ENCODE measurements at places on chromosomes 5 and 9.

- DNase-seq, result no peak
Observed at GRCh38 chr5:67908126-67908765, 307.3 kb upstream of the PIK3R1 start.

DNA sequence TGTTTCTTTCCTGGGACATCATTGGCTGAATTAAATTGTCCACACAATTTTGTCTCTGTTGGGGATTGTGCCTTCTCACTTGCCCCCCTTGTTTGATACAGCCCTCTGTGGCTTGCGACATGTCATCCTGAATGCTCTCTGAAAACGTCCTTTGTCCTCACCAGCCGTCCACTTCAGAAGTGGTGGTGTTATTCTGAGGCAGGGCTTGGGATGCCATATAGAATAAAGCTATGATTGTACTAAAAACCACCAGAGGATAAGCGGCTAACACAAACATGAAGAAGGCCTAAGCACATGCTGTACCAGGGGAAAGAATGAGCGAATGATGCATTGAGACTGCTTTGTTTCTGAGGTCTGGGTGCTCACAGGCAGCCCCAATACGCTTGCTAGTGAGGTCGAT, 3.5 kb upstream of the SNX30 start:
- no peak for DNase-seq

DNA sequence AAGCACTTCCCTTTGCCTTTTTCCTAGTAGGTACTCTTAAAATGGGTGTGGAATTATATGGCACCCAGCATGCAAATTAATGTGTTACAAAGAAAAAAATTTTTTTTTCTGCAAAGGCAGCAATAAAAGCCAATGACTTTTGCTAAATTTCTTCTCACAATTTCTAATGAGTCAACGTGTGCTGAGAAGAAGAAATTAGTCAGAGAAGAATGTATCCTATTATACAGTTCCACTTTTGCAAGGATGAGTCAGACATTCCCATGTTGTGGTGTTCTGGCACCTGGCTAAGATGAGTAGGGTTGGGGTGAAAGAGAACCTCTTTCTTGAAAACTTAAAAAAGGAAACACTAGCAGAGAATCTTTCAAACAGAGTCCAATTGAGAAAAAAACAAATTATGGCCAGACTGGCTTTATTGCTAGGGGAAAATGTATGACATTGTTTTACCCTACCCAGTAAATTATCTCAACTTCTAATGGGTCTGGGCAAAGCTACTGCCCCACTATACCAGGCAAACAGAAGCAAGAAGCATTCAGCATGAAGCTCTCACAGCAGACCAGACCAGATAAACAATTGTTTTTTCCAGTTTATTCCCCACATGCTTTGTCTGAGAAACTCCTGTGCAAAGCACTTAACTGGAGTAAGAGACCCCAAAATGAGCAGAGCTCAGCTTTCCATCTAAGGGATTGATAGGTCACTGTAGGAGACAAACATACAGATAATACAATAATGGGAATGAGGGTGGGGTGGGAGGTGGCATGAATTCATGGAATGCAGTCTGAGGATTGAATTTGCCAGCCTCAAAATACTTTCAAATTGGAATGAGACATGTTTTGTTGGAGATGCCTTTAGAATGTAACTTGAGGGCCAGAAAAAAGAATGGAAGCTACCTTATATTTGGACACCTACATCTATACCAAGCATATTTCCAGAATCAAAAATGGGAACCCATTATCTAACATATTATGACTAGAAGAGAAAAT, 220.8 kb upstream of the RFX3 start:
- DNase-seq, result no peak

DNA sequence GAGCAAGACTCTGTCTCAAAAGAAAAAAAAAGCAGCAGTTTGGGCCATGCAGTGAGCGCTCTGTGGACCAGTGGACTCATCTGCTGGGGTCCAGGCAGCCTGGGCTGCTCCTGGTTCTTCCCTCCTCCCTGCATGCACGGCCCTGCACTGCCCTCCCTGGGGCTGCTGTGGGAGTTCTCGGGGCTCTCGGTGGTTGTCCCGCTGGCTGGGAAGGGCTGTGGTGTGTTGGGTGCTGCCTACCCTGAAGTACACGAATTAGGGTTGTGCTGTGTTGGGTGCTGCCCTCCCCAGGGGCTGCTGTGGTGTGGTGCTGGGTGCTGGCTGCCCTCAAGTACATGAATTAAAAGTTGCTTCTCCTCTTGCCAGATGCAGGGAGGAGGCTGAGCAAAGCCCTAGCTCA, 18.3 kb upstream of the CLPTM1L start:
- no peak for DNase-seq

DNA sequence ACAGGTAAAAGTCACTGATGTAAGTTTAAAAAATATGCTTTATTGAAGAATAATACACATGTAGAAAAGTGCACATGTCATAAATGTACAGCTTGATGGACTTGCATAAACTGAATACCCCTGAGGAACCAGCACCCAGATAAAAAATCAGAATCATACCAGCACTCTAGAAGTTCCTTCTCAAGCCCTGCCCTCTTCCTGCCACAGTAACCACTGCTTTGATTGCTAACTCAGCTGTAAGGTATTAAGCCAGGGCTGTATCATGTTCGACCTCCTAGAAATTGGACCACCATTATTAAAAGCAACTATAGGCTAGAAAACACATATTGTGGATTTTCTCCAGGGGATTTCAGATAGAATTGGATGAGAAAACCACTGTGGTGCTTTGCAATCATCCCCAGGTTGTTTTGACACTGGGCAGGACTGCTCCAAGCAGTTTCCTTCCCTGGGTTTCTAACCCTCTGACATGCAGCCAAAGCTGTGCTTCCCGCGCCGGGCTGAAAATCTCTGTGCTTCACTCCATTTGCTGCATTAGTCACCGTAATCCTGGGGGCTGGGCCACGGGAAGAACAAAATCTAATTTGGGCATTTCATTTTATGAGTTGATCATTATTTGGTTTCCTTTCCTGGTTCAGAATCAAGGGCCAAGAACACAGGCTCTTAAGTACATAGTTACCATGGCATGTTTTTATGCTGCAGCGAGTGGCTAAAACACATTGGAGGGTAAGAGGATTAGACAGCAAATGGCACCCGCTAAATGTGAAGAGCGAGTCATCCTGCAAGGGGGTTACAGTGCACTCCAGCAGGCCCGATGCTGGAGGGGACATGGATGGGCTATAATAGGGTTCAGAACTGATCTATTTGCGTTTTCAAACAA, 139.4 kb upstream of the IL12B start:
- DNase-seq, result peak; percentile 21

DNA sequence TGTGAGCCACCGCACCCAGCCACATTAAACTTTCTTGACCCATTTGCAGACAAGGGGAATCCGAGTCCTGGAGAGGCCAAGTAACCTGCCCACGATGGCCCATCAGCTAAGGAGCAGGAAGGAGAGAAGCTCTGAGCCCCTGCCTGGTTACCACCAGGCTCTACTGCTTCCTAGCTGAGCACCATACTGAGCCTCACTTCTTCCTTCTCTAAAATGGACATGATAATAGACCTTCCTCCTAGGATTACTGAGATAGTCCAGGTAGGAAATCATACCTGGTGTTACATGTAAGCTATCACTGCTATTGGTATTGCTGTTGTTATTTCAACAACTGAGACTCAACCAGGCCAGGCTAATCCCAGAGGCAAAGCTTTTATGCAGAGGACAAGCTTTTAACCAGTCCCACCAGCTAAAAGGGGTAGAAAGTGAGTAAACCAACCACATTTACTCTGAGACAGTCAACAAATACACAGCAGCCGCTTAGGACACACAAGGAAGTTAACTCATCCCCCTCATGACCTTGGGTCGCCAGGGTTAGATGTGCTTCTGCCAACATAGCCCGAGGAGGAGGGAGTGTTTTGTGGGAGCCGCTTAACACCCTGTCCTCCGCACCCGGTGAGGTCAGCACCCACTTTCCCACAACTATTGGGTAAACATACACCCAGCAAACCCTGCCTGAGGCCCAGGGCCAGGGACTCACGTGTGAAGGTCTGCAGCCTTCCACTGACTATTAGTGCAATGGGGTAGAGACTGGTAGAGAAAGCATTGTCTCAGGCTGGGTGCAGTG, 20.6 kb upstream of the PTGES start:
- DNase-seq, result no peak

GRCh38 chr9:101398930-101399642, 435 bp downstream of the ZNF189 start:
- no peak for DNase-seq

- peak; percentile 46 for DNase-seq
Observed at GRCh38 chr9:136231478-136232297, 13.9 kb downstream of the QSOX2 start.

DNA sequence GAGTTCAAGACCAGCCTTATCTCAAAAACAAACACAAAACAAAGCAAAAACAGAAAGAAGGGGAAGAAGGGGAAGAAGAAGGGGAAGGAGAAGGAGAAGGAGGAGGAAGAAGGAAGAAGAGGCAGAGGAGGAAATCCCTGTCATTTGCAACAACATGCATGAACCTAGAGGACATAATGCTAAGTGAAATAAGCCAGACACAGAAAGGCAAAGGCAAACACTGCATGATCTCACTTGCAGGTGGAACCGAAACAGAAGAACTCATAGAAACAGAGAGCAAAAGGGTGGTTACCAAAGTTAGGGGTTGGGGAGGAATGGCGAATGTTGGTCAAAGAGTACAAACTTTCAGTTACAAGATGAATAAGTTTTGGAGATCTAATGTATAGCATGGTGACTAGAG, 135.4 kb downstream of the UGCG start:
- DNase-seq, result no peak

DNA sequence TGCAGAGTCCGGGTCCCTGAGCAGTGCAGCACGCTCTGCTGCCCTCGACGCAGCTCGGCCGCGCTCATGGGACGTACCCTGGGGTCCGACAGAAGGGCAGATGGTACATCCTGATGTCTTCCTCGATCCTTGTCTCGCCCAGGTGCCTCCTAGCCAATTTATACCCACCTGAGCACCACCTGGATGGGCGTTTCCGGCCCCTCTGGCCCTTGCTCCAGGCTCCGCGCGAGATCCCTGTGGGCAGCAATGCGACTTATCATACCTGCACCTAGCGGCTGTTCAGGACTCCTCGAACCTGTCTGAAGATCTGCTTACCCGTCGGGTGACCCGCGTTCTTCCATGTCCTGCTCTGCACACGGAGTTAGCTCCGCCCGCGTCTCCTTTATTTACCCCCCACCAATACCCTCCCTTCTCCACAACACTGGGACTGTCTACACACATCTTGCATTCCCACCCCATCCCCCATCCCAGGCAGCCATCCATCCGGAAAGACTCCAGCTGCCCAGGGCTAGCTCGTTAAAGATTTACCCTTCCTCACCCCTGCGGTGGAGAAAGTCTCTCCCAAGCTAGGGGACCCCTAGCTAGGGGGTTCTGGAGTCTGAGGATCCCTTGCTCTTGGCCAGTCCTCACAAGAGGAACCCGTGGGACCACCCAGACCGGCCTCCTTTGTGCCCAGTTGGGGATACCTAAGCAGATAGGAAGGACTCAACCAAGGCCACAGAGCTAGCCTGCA, at the start of gene KIF12:
TSS of gene KIF12 (minus strand) at position 357 of the 733 bp plus-strand sequence. CDS start at position 341, 16 bp downstream.
- DNase-seq, result no peak

DNA sequence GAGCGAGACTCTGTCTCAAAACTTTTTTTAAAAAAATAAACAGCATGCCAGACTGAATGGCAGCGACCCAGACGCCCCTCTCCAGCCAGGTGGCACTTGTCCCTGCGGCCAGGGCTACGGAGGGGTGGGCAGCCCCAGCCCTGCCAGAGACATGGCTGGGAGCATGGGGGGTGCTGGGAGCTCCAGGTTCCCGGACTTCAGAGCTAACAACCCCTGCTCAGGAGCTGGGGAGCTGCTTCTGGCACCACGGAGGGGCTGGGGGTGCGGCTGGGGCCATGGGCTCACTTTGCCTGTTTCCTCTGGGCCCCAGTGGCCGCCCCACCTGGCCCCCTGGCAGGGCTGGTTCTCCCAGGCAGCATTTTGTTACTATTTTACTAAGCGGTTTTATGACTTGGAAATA, 49.9 kb downstream of the SLC12A7 start:
- DNase-seq, result no peak

DNA sequence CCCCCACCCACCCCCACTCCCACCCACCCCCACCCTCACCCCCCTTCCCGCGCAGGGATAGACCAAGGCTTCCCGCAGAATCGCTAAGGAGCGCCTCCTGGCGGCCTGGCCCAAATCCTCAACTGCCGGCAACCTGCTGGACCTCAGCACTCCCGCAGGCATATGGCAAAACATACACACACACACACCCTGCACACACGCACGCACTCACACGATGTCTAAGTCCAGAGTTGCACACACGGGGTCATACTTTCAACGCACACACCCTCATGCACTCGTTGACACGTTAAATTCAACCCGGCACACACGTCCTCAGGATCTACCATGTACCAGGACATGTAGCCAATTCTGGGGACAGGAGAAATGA, 1.7 kb downstream of the CPLX2 start:
- DNase-seq, result no peak

DNA sequence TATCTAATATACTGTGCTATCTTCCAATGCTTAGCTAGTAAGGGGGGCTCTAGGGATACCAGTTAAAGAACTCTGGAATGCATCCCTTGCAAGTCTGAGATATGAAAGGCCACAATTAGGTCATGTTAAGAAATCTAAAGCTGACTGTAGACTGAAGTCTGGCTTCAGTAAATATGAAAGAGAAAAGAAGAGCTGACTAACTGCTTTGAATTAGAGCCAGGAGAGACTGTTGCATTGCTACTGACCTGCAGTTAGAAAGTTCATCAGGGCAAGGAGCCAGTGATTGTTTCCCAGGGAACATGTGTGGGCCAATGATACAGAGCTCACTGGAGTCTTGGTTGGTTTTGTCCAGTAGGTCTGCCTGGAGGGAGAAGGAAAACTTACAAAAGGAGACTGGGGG, 472.1 kb upstream of the TNC start:
- DNase-seq, result no peak

- no peak for DNase-seq
Observed at GRCh38 chr9:18063856-18064390, 410.0 kb upstream of the ADAMTSL1 start.

- no peak for DNase-seq
Observed at GRCh38 chr9:16320338-16320902, 550.0 kb downstream of the BNC2 start.

GRCh38 chr9:18504707-18505106, 30.8 kb downstream of the ADAMTSL1 start:
- DNase-seq, result no peak

DNA sequence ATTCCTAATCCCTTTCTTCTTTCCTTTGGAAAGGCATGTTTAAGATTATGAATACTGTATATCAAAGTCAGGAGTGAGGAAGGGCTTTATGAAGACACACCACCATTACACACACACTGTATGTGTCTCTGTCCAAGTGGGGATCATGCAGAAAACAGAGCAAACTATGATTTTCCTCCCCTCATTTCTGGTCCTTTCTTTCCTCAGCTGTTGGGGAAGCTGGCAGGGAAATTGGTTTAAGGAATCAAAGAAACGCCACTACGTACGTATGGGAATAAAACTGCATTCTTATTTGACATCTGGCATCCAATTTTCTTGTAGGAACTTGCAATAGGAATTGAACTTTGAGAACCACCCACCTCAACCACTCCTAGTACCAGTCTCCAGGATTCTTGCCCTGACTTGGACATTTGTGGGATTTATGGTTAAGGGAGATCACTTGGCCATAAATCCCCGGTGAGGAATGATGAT, 125.8 kb downstream of the PDE4D start:
- no peak for DNase-seq

Measured in central memory CD4-positive, alpha-beta T cell (primary cell).